Stimulated activated CD8-positive, alpha-beta memory T cell treated with anti-CD3 and anti-CD28 coated beads, Interleukin-15, amount 100 ng/mL, for 24 hours (primary cell): ENCODE measurements at places on chromosomes 2 and 18.
A peak's percentile ranks its signal among the peaks of the same experiment; 100 is the strongest.

GRCh38 chr2:171146633-171147032 lies 14.1 kb downstream of the TLK1 start:
- DNase-seq, result no peak

GRCh38 chr2:209564816-209565215 lies 141.0 kb downstream of the MAP2 start:
- DNase-seq, result no peak

DNA sequence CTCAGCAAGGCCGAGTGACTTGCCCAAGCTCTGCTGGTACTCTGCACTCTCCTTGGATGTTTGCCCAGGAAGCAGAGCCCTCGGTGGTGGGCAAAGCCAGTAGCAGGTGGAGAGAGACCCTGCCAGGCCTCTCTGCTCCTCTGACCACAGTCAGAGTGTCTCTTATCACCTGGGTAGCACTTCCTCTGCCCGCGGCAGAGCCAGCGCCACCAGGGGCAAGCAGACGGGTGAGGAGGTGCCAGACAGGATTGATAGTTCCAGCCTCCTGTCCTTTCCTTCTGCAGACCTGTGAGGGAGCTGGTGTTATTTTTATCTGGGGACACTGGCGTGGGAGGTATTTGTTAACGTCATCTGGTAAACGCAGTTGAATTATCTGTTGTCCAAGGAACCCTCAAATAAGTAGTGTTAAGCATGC lies 152.9 kb downstream of the SMAD7 start:
- DNase-seq, result no peak

GRCh38 chr2:21395366-21395765 lies 271.6 kb downstream of the TDRD15 start:
- no peak for DNase-seq

DNA sequence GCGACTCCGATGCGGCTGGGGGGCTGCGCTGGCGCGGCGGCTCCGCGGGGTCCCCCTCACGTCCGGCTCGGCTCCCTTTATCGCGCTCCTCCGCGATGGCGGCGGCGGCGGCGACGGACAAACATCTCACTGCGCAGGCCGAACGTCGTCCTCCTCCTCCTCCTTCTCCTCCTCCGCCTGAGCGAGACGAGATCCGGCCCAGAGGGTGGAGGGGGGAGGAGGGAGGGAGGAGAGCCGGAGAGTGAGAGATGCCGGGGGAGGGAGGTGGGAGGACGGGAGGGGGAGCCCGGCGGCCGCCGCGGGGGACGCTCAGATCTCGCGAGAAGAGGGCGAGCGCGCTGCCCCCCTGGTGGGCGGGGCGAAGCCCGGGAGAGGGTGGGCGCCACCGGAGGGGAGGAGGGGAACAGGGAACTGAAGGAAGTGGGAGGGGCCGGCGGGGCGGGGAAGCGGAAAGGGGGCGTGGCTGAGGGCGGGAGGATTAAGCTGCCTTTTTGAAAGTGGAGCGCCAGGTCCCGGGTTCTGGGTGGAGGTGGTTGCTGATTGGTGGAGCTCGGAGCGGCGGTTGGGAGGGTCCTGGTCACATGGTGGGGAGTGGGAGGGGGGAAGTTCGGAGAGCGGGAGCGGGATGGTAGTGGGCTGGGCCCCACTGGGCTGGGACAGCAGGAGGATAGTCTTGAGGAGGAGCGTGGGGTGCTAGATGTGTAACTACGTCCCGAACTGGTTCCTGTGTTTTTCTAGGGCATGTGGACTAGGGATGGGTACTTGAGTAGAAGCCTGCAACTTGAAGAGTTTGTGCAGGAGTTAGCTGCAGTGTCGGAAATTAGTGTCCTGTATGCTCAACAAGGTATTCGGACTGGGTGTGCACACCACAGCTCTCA lies at the start of gene CUL3:
CUL3 (minus strand) TSS at position 153 of the 878 bp plus-strand sequence. CDS start 354 bp downstream, outside the sequence.
- DNase-seq, result peak; percentile 99

GRCh38 chr2:241564596-241565410 lies 6.3 kb downstream of the BOK start:
- DNase-seq, result no peak

- no peak for DNase-seq
Observed at GRCh38 chr2:215705771-215706361, 270.0 kb upstream of the FN1 start.

DNA sequence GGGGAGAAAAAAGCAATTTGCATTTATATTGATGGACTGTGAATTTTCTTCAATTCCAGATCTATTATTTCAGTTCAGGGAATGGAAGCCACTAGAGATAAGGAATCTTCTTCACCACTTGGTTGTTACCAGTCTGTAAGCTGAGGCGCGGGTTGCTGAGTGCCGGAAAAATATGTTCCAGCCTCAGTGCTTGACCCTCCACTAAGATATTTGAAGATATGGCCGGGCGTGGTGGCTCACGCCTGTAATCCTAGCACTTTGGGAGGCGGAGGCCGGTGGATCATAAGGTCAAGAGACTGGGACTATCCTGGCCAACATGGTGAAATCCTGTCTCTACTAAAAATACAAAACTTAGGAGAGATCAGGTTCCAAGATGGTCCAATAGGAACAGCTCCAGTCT lies 9.1 kb upstream of the HMSD start:
- DNase-seq, result no peak

DNA sequence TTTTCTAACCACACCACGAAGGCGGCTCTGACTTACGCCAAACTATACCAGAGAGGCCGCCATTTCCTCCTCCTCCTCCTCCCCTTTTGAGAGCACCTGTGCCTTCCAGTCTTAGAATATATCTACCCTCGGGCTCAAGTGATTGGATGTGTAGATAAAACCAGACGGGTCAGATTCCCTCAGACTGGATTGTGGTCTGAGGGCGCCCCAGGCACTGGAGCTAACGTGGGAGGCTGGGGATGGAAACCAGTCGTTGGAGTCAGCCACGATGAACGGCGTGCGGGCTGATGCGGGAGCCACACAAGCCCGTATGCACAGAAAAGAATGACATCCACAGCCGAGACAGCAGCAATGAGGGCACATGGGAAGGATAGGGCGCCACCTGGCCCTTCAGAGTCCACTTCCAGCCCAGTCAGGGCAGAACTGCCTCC lies 12.3 kb upstream of the ODC1 start:
- DNase-seq, result no peak

- DNase-seq, result no peak
Observed at GRCh38 chr2:22290302-22290701, 1094.7 kb upstream of the KLHL29 start.

DNA sequence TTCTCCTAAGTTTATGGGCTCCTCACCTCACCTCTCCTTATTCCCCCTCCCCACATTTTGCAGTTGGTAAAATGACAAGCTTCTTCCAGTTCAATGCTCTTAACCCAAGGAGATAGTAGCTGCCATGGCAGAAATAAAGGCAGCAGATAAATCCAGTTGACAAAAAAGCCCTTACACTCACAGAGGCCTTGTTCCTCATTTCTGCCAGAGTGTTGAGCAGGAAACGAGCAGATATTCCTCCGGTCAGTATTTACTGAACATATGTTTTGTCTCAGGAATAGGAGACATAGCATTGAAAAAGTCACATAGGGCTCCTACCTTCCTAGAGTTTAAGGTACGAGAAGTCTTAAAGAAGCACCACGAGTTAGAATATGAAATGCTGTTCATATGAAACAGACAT lies 493.7 kb upstream of the TNP1 start:
- DNase-seq, result no peak

DNA sequence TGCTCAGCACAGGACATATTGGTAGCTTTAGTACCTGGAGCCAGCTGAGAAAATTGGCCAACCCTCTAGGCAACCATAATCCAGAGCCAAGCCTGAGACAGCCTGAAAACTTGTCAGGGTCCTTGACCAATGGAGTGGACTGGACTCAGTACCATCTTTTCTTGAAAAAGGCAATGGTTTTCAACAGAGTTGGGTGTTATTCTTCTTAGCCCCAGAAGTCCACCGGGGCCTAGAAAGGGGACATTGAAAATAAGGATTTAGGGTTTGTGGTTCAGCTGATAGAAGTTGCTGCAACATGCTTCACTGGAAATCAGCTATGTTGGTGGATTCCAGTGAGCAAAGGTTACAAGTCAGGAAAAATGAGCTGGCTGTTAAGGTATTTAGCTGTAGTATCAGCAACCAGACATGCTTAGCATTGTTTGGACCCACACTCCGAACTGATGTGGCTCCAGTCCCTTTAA lies 22.1 kb upstream of the CNOT11 start:
- DNase-seq, result no peak

GRCh38 chr2:233838251-233838650 lies 16.1 kb downstream of the HJURP start:
- no peak for DNase-seq

GRCh38 chr2:121955872-121956271 lies 200.4 kb downstream of the TSN start:
- no peak for DNase-seq

GRCh38 chr2:190407662-190408537 lies at the start of gene MFSD6:
MFSD6 (plus strand) TSS chr2:190408355; CDS start chr2:190436030, 27,675 bp downstream.
- peak; percentile 28 for DNase-seq

- no peak for DNase-seq
Observed at GRCh38 chr18:23377669-23378301, 75.3 kb upstream of the RIOK3 start.

GRCh38 chr18:55064760-55065159 lies 105.5 kb upstream of the CCDC68 start:
- DNase-seq, result no peak

GRCh38 chr18:65363911-65364632 lies 386.7 kb upstream of the CDH7 start:
- no peak for DNase-seq

- no peak for DNase-seq
Observed at GRCh38 chr2:10584843-10585475, 104.8 kb downstream of the NOL10 start.

- DNase-seq, result no peak
Observed at GRCh38 chr2:114729026-114729425, 286.6 kb downstream of the DPP10 start.

- DNase-seq, result no peak
Observed at GRCh38 chr2:49153252-49153651, 1.1 kb downstream of the FSHR start.

GRCh38 chr2:7685342-7686015 lies 768.3 kb downstream of the RNF144A start:
- DNase-seq, result no peak
